NCI-H1105 treated with DMSO at 0.1 percent for 48 hours (cell line): ENCODE measurements at places on chromosomes 2 and 18.

GRCh38 chr18:66103550-66103949, 352.7 kb downstream of the CDH7 start:
- no peak for DNase-seq

DNA sequence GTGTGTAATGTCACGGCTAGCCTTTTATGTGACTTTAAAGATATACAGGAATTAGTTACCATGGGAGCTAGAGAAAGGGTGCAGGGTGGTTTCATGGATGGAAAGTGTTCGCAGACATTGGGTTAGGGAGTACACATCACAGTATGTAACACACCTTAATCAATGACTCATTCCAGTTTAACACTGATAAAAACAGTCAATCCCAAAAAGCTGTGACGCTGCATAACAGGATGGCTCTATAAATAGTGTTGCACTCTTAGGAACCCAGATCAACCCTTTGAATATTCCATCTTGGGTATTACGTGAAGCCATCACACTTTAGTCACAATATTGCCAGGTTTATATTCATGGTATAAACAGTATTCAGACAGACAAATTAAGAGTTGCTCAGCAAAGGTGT, 33.6 kb downstream of the CAB39 start:
- no peak for DNase-seq

GRCh38 chr2:156189143-156189542, 143.4 kb downstream of the NR4A2 start:
- peak; percentile 16 for DNase-seq

DNA sequence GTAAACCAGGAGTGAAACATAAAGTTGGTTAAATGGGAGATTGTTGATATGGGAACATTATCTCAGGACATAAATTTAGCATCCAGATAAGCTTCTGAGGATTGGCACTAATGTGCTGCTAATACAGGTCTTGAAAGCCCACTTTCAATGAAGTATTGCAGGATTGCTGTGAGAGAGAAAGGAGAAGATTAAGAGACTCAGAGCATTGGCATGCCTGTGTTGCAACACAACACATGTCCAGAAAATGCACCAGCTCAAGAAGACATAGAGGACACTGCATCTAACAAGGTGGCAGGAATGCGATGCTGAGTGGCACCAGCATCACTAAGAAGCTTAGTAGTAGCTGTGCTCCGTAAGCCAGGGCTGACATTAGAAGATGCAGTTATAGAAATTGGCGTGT, 728.9 kb downstream of the SUCLG1 start:
- DNase-seq, result no peak
